CD14-positive monocyte (primary cell): ENCODE measurements at places on chromosomes 2 and 18. TPM values are rescaled to one million over a fixed set of nuclear protein-coding genes. Genes with fewer than 3 reads are reported as not detected.

- no peaks in the 10 kb centered on the region for H3K4me1 ChIP-seq
- DNase-seq, result no peak
- no peak overlapping the region for H3K27ac ChIP-seq
These were observed 160.3 kb upstream of the TCF4 start for GRCh38 chr18:55748227-55748738.

GRCh38 chr2:161746891-161747535, 122.8 kb downstream of the SLC4A10 start:
- no peak overlapping the region for H3K27ac ChIP-seq
- no peak for DNase-seq
- H3K4me3 ChIP-seq, result no peak overlapping the region
- H3K27me3 ChIP-seq, result no peaks in the 10 kb centered on the region
- no peaks in the 10 kb centered on the region for H3K36me3 ChIP-seq

CD207 gene
- not detected for polyA plus RNA-seq

GRCh38 chr2:234102112-234102511, 51.6 kb downstream of the SPP2 start:
- no peak overlapping the region for H3K27ac ChIP-seq
- H3K36me3 ChIP-seq, result no peaks in the 10 kb centered on the region
- no peaks in the 10 kb centered on the region for H3K4me1 ChIP-seq
- no peak for DNase-seq
- H3K4me3 ChIP-seq, result no peak overlapping the region

GRCh38 chr2:178949584-178949983, 100.4 kb downstream of the CCDC141 start:
- H3K4me1 ChIP-seq, result no peaks in the 10 kb centered on the region
- H3K4me3 ChIP-seq, result no peak overlapping the region
- no peaks in the 10 kb centered on the region for H3K36me3 ChIP-seq
- DNase-seq, result no peak
- H3K27ac ChIP-seq, result no peak overlapping the region

NCK2 gene
- polyA plus RNA-seq, result 2.5 TPM

- no peak overlapping the region for H3K27ac ChIP-seq
- H3K4me3 ChIP-seq, result no peak overlapping the region
- no peak for DNase-seq
- no peaks in the 10 kb centered on the region for H3K4me1 ChIP-seq
These were observed 83.1 kb upstream of the CD226 start for GRCh38 chr18:70030728-70031127.

TRIM43 gene
- polyA plus RNA-seq, result not detected in 2 replicates

GRCh38 chr2:140506606-140507005, 1624.2 kb downstream of the LRP1B start:
- H3K27me3 ChIP-seq, result no peaks in the 10 kb centered on the region
- no peaks in the 10 kb centered on the region for H3K36me3 ChIP-seq
- no peak for DNase-seq
- no peak overlapping the region for H3K4me3 ChIP-seq

REG3G gene
- not detected for polyA plus RNA-seq
